GOT3 (cell line): ENCODE measurements at places on chromosomes 5 and 9.

DNA sequence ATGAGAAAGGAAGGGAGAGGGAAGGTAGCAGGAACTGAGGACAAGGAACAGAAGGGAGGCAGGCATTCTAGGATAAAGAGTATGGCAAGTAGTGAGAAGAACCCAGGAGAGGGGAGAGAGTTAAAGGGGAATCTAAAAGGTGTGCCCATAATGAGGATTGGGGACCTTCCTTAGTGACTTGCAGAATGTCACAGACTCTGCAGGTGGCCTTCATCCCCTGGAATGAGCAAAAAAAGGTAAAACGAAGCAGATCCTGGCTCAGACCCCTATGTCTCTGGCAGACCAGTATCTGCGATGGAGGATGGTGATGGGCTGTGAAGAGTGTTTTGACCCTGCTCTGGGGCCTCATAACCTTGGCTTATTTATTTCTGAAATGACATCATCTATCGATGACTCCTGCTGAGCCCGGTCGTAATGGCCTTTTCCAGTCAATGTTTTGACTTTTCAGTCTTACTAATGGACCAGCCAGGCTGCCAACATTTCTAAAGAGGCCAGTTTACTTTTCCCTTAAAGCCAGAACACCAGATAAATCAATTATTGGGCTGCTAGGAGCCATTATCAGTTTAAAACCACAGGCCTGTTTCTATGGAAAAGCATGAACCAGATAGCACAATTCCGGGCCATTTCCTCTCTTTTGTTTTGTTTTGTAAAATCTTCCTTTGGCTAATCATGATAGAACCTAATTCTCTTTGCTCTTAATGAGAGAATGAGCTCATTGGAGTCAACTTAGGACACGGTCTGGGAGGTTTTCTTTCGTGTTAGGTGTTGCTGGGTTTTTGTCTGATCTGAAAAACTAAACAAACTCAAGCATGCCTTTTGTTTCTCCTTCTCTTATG, 3.1 kb downstream of the TMOD1 start:
- no peak for DNase-seq

- no peak for DNase-seq
Measured at GRCh38 chr5:137155261-137156000, 343.7 kb downstream of the SPOCK1 start.

- DNase-seq = no peak
Measured at GRCh38 chr9:109779711-109780452, at the start of gene PALM2AKAP2. Gene PALM2AKAP2, plus strand, starts transcription at chr9:109780198. Its CDS starts 291 bp downstream, at chr9:109780489.

DNA sequence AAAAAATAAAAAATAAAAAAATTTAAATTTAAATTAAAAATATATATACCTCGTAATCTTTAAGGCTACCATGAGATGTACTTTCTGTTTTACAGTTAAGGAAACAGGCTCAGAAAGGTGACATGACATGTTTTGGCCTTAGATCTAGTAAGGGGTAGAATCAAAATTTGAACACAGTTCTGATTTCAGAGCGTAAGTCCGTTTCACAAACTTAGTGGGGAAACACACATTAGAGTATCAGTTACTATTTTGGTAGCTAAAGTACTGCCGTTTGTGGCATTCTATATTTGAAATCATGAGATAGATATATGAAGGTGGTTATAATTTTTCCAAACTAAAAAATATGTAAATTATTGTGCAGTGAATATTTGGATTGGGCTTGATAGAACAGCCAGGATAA, 186.2 kb downstream of the DENND1A start:
- no peak for DNase-seq

- DNase-seq = no peak
Measured at GRCh38 chr5:81424728-81425127, 30.8 kb upstream of the ACOT12 start.

DNA sequence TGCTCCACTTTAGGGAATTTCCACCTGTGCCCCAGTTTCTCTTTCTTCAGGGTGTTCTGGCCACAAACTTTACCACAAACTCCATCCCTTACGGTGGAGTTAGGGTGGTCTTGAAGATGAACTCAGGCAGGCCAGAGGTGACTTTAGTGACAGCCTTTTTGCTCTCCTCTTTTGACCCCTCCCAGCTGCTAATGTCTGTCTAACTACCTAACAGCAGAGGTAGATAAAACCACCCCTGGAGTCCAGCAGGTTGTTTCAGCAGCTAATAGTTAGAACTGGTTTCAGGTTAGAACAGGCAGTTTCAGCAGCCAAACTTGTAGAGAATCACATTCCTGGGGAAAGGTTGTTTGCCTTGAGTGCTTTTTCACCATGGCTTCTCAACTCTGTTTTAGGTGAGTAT, 971.3 kb upstream of the CDH18 start:
- DNase-seq = no peak

GRCh38 chr9:109251080-109251775, 69.6 kb downstream of the EPB41L4B start:
- no peak for DNase-seq

- DNase-seq = no peak
Measured at GRCh38 chr5:77210964-77211690, 647 bp downstream of the PDE8B start.

GRCh38 chr5:33370466-33370859, 70.3 kb upstream of the TARS1 start:
- DNase-seq = no peak

- DNase-seq = no peak
Measured at GRCh38 chr9:134622896-134623257, 18.7 kb upstream of the COL5A1 start.

- DNase-seq = no peak
Measured at GRCh38 chr9:126773004-126773607, 31.7 kb upstream of the ZBTB43 start.

DNA sequence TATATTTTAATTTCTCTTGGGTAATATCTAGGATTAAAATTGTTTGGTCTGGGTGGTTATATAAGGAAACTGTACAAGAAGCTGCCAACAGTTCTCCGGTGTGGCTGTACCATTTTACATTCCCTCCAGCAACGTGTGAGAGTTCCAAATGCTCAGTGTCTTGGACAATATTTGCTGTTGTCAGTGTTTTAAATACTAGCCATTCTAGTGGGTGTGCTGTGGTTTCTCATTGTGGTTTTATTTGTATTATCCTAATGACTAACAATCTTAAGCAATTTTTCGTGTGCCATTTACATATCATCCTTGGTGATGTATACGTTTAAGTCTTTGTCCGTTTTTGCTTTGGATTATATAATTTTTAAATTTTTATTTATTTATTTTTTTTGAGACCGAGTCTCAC, 34.0 kb downstream of the TNFSF15 start:
- DNase-seq = no peak

DNA sequence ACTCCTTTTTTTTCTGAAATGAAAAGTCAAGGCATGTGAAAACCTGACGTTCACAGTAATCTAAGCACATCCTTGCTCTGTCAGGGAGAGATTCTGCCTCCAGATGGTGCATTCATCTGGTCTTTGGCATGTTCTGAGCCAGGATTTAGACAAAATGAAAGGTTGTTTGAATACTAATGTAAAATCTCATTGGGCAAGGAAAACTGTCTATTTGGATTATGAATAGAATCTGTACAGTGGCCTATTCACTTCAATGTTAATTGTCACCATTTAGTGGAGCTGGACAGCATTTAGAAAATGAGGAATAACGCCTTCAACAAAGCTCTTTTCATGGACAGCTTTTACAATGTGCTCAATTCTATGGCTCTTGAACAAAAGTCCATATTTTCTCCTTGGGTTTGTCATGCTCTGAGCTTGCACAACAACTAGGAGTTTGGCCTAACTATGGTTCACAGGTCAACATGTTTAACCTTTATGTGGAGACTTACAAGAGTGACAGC, 28.9 kb downstream of the ARHGEF28 start:
- DNase-seq = no peak

DNA sequence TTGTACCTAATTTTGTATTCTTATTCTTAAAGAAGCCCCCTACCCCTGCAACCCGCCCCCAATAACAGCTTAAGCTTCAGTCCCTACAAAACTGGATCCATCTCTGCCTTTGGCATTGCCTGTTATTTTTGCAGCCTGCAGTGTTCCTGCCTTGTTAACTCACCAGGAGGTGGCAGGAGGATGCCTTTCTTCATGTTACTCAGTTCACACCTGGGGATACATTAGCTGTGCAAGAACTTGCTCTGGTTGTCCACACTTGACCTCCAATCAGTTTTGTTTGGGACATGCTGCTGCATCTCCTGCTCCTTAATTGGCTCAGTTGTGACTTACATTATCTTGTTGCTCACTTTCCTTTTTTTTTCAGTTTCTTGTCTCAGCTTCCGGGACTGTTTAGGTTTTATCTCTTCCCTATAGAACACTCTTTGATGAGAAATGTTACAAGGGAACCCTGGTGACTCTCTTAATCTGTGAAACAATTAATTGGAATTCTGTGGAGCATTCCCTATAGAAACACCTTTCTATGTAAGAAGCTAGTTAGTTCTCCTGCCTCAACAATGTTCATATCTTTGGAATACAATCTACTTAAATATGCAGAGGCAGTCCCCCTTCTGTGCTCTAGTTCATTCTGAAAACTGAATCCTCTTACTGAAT, 467.7 kb upstream of the ACO1 start:
- DNase-seq = no peak

DNA sequence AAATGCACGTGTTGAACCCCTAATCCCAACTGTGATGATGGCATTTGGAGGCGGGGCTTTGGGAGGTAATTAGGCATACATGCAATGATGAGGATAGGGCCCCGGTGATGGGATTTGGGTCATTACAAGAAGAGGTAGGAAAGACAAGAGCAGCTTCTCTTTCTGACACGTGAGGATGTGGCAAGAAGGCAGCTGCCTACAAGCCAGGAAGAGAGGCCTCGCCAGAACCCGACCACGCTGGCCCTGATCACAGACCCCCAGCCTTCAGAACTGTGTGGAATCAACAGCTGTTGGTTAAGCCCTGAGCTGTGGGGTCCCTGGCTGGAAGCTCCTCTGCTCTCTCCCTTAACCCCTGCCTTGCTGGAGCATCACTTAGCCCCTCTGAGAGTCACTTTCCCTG, 57.5 kb downstream of the COL23A1 start:
- DNase-seq = no peak

DNA sequence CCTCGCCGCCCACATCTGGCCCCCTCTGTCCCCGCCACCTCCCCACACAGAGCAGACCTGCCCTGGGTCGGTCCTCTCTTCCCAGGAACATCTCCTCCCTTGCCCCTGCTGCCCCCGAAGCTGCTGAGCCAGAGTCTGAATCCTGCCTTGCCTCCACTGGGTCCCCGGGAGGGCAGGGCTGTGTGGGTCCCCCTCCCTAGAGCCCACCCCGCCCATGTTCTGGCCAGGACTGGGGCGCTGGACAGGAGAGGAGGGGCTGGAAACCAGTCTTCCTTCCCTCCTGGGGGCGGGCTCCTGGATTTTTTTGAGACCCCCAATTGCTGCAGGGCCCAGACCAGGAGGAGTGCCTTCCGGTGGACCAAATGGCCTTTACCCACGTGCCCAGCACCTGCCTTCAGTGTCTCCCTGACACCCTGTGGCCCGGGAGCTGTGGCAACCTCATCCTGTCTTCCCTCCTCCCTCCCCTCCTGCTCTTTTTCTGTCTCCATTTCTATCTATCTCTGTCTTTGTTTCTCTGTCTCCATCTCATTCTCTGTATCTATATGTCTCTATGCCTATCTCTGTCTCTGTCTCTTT, 12.1 kb downstream of the MRPL36 start:
- no peak for DNase-seq

GRCh38 chr5:35859101-35859661, 2.5 kb downstream of the IL7R start:
- no peak for DNase-seq

DNA sequence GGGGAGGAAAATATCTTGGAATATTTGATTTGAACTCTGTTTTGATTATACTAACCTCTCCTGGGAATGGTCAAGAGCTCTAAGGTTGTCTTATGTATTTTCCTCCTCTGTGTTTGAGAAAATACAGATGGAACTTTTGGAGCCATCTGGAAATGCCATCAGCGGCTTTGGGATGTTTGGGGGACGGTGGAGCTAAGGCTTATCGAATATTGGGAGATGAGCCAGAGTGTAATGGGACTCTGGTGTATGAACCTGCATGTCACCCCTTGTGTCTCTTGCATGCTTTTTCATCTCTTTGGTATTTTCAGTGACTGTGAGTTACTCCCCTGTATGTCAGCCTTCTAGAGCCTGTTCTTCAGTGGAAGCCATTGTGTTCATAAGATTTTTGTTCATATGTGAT, 180.0 kb upstream of the OTULINL start:
- no peak for DNase-seq

DNA sequence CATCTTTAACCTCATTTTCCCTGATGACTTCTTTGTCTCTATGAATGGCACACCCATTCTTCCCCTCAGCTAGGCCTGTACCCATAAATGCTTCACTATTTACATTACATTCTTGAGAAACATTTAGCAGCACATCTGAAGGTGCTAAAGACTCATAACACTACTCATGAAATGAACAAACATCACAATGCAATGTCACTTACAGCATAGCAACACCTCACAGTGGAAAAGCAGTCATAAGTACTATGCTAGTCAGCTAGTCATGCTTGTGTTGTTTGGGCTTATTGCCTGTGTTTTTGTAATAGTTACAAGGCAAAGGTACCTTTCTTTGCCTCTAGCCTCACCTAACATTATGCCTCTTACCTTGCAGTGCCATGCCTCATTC, 228.9 kb downstream of the KIAA0825 start:
- no peak for DNase-seq

GRCh38 chr9:80378669-80379293, 807.0 kb downstream of the TLE4 start:
- no peak for DNase-seq

GRCh38 chr9:75071530-75072122, 16.3 kb downstream of the NMRK1 start:
- no peak for DNase-seq

DNA sequence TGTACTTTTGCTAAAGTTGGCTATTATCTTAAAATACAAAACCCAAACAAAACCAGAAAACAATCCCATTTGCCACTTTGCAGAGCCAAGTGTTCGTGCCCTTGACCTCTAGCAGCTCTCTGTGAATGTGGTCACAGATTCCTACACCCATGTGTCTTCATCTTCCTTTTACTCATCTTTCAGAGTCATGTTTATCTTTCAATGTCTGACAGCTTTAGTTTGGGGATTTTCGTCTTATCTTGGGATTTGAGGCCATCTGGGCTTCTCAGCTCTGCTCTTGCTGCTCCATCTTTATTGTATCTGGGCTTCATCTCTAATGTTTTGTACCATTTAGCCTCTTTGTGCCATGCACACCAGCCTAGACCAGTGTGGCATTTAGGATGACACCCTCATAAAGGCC, 81.0 kb downstream of the DAPK1 start:
- DNase-seq = no peak

GRCh38 chr9:72646061-72646460, 124.7 kb downstream of the TMC1 start:
- DNase-seq = no peak

GRCh38 chr9:113633782-113634595, 170.5 kb downstream of the RGS3 start:
- DNase-seq = no peak

DNA sequence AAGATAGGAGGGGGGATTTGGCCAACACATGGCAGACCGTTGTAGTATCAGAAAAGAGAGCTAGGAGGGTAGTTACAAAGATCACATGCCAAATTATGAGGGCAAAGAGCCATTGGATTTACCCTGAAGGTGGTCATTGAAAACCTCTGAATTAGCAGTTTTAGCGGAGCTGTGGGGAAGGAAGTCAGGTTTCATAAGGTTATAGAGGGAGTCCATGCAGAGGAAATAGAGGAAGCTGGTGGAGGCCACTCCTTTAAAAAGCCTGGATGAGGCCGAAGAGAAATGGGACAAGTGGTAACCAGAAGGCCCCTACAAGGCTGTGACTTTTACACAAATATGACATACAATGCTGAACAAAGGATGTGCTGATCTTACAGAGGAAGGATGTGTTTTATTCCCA, 13.2 kb downstream of the DOCK8 start:
- no peak for DNase-seq

GRCh38 chr5:151195622-151196021, 28.3 kb downstream of the CCDC69 start:
- DNase-seq = no peak

- DNase-seq = no peak
Measured at GRCh38 chr9:112856200-112856599, 34.5 kb downstream of the SLC46A2 start.
